Panc1 (cell line): ENCODE measurements at places on chromosomes 3 and 15.

DNA sequence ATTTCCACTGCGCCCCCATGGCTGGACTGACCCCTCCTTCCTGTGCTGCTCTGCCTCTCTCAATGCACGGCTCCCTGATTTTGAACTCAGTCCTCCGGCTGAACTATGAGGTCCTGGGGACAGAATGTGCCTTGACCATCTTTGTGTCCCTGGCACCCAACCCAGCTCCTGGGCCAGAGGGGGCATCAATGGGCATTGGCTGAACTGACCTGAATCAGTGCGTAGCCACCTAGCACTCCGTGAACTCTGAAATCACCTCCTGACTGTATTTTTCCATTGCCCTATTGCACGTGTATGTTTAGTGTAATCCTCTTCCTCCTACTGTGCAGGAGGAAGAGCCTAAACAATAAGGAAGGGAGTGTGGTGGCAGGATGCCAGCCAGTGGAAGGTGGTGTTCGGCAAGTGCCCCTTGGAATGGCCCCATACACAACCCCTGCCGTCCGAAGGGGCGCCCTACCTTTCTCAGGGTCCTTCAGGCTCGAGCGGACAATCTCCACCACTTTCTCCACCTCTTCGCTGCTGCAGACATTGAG lies 33.5 kb downstream of the BDH1 start:
- DNase-seq = no peak
- H3K27me3 ChIP-seq = no peaks in the 10 kb centered on the region; the same call in 1 of the 2 replicates
- H3K4me3 ChIP-seq = no peak overlapping the region
- no peaks in the 10 kb centered on the region for H3K4me1 ChIP-seq

DNA sequence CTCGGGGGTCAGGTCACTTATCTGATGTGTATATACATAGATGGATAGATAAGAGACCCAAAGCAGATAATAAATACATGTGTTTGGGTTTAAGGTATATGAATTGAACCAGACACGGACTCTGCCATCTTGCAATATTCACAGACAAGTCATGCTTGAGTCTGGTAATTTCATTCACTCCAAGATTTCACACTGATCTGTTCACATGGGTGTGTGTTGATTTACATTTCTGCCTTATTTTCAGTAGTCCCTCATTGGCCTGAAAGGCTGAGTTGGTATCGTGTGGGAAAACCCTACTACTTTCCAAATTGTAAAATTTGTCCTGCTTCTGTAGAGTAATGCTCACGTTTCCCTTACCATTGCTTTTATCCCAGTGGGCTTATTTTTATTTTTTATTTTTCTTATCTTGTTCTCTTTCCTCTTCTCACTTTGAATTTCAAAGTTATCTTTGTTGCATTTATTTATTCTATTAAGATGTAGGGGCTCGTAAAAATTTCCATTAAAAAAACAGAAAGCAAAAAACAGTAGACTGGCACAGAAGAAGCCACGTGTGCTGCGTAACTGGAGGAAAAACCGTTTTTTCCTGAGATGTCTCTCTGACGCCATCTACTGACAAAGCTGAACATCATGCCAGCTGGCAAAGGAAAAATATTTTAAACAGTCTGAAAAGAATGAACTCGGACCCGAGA lies 10.8 kb upstream of the MFSD1 start:
- H3K27ac ChIP-seq = peak overlapping the region; percentile 90
- no peaks in the 10 kb centered on the region for H3K36me3 ChIP-seq
- no peak for DNase-seq
- peaks cover 42% of the 10 kb centered on the region for H3K4me1 ChIP-seq
- H3K4me3 ChIP-seq = no peak overlapping the region

GRCh38 chr3:67215690-67216089 lies 217.6 kb downstream of the KBTBD8 start:
- H3K4me3 ChIP-seq = no peak overlapping the region
- no peak overlapping the region for H3K27ac ChIP-seq
- no peaks in the 10 kb centered on the region for H3K27me3 ChIP-seq
- H3K36me3 ChIP-seq = no peaks in the 10 kb centered on the region

DNA sequence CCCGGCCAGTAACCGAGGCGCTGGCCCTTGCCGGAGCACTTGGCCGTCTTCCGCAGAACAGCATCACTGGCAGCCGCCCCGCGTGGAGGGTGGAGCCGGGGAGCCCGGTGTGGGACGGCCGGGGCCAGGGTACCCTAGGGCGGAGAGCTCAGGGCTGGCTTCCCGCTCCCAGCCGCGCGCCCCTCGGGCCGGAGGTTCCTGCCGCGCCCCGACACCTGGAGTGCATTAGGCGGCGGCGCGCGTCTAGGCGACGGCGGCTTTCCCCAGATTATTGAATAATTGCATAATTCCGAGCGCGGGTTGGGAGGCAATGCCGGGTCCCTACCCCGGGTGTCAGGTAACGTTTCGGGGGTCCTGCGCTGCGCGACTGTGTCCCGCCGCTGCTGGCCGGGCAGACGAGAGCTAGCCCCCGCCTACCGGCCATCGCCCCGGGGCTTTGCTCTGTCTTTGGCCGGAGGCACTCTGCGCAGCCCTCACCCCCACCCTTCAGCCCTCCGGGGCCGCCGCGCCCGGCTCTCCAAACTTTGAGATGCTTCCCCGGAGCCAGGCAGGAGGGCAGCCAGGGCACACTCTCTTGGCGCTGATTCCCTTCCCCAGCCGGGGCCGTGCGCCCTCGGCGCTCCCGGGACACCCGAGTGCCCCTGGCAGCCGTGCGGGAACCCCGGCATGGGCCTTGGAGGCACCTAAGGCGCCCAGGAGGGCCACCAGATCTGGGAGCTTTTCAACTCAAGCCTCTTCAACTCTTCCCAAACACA lies 749 bp downstream of the ITGA11 start:
- DNase-seq = no peak
- no peaks in the 10 kb centered on the region for H3K4me1 ChIP-seq
- H3K27ac ChIP-seq = no peak overlapping the region
- H3K4me3 ChIP-seq = peak overlapping the region; percentile 10; the same call in 1 of the 2 replicates

- H3K4me3 ChIP-seq = no peak overlapping the region
- no peak for DNase-seq
- H3K27ac ChIP-seq = no peak overlapping the region
- no peaks in the 10 kb centered on the region for H3K36me3 ChIP-seq
Observed at GRCh38 chr15:49573421-49573820, 47.2 kb downstream of the FAM227B start.

GRCh38 chr15:59217876-59218498 lies 11.3 kb downstream of the LDHAL6B start:
- no peak overlapping the region for H3K4me3 ChIP-seq
- peaks cover 14% of the 10 kb centered on the region for H3K36me3 ChIP-seq
- no peaks in the 10 kb centered on the region for H3K4me1 ChIP-seq
- no peaks in the 10 kb centered on the region for H3K27me3 ChIP-seq

- no peak overlapping the region for H3K27ac ChIP-seq
- DNase-seq = no peak
- no peaks in the 10 kb centered on the region for H3K36me3 ChIP-seq
- H3K4me1 ChIP-seq = no peaks in the 10 kb centered on the region
Observed at GRCh38 chr3:113104357-113105092, 106.8 kb upstream of the BOC start.

DNA sequence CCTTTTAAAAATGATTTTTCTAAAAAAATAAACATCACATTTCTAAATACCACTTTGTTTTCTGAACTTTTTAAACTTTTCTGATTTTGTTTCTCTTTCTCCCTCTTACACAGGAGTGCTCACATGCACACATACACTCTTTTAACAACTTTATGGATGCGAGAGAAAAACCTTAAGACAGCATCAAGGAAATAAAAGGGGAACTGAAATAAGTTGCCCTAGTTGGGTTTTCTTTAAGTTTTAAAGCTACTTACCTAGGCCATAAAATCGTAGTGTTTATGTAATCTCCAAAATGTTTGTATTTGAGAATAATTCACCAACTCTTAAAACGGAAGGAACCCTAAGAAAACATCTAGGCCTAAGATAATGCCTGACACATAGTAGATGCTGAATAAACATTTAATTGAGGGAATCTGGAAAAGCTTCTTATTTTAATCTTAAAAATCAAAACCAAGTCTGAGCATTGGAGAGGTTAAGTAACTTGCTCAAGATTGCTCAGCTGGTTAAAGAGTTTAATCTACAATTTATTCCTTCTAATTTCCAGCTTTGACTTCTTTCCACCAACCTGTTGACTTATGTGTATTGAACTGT lies 1.2 kb upstream of the BBX start:
- H3K27ac ChIP-seq = no peak overlapping the region
- H3K4me3 ChIP-seq = no peak overlapping the region
- H3K4me1 ChIP-seq = peaks cover 4% of the 10 kb centered on the region
- no peak for DNase-seq
- H3K36me3 ChIP-seq = no peaks in the 10 kb centered on the region; the same call in none of the 2 replicates
- H3K27me3 ChIP-seq = peaks cover 8% of the 10 kb centered on the region; the same call in 1 of the 2 replicates

DNA sequence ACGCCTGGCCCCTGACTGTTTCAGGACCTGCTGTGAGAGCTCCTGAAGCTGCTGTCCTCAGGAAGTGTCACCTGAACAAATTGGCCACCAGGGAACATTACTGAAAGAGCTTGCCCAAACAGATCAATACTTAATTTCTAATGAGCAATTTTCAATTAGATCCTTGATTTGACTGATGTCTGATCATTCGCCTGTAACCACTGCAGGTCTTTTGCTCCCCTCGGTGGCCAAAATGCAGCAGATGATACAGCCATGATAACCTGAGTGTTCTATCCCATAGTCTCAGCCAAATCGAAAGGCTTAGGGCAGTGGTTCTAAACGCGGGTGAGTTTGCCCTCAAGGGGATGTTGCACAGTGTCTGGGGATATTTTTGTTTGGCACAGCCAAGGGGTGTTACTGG lies 57.6 kb upstream of the MEX3B start:
- no peak for DNase-seq
- H3K27ac ChIP-seq = no peak overlapping the region
- H3K4me3 ChIP-seq = no peak overlapping the region

DNA sequence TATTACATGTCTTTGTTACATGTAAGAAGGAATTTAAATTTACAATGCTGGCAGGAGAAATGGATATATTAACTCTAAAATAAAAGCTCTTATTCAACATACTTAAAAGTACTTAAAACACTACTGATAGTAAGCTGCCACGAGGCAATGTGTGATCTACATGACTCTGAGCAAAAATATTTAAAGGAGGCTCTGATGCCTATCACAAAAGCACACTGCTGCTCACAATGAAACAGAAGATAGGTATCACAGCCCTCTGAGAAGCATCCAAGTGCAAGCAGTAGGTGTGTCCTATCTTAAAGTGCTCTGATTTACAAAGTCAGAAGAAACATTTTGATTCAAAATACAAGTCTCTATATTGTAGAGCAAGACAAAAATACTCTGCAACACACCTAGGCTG lies 371.2 kb upstream of the WNT5A start:
- H3K27me3 ChIP-seq = no peaks in the 10 kb centered on the region
- no peaks in the 10 kb centered on the region for H3K4me1 ChIP-seq
- no peak overlapping the region for H3K27ac ChIP-seq
- no peak for DNase-seq

DNA sequence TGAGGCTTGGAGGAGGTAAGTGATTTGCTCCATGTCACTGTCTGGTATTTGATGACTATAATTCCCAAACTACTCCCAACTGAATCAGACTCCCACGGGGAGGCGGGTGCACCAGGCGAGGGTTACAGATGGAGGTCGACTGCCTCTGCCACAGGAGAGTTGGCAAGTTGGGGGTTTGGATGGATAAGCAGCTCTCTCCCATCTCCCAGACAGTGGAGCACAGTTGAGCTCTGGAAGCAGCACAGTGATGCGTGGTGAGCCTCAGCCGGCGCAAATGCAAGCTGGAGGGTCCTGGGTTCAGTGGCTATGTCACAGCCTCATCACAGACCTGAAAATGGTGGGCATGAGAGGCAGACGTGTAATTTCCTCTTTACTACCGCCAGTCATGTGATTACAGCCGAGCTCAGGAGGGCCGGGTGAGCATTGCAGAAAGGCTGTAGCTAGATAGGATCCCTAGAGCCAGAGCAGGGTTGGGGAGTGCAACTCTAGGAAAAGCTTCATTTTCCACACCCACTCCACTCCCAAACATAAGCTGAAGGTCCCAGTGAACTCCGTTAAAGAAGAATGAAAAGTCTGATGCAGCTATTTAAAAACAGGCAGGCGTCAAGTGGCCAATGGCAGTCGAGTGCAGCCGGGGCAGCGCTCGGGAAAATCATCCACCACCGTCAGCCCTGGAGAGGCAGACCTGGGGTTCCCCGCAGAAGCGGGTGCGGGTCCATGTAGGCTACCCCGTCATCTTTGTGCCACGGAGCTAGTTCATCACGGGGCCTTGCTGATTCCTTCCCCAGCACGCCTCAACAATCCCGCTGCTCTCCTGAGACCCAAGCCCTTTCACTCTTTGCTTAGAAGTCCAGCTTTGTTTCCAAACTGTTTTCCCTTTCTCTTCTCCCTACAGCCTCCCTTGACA lies 33.3 kb upstream of the VPS8 start:
- no peaks in the 10 kb centered on the region for H3K4me1 ChIP-seq
- no peaks in the 10 kb centered on the region for H3K36me3 ChIP-seq
- H3K27ac ChIP-seq = no peak overlapping the region
- 0 out of 2 replicates have a peak, but pooled peaks cover 4% of the 10 kb centered on the region for H3K27me3 ChIP-seq

DNA sequence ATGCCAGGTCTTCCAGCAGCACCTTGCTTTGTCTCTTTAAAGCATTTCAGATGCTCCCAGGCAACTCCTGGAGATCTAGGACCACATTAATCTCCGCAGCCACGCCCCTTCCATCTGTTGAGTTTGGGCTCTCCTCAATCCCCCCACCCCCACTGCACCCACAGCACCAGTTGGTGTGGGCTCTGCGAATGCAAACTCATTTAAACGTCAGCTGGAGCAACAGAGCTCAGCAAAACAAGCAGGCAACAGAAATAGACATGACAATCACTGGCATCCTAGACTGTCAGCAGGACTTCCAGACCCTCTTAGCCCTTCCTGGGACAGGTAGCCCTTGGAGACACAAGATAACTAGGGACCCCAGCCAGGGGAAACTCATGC lies 106.9 kb downstream of the LSM3 start:
- no peak overlapping the region for H3K27ac ChIP-seq
- H3K27me3 ChIP-seq = no peaks in the 10 kb centered on the region
- peaks cover 8% of the 10 kb centered on the region; the same call in 1 of the 2 replicates for H3K4me1 ChIP-seq
- no peak overlapping the region for H3K4me3 ChIP-seq
- DNase-seq = no peak

DNA sequence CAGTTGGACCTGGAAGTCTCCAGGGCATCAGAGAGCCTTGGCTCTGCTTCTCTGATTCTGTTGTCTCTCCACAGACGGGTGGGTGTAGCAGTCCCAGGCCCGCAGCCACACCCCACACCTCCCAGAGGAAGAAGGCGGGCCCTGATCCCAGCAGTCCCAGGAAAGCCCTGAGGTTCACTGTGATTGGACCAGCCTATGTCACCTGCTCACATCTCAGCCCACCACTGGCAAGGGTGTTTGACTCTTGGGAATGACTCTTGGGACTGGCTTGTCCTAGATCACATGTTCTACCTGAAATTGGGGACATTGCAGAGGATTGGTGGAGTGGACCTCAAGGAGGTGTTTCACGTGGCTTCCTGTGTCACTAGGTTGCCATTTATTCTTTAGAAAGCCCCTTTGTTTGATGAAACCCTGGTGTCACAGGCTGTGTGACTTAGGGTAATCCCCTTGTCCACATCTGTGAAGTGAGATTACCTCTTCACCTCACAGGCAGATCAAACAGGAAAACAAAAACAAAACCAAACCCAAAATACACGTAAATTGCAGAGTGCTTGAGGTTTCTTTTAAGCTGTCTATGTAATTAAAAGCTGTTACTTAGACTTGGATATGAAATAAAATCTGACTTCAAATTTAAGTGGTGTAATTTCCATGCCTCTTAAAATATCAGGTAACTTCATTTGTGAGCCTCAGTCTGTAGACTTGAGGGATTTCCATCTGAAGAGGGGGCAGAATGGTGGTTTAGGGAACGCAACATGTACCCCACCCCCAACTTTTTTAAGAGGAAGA lies 26.7 kb downstream of the FLNB start:
- no peaks in the 10 kb centered on the region for H3K36me3 ChIP-seq
- peaks cover 77% of the 10 kb centered on the region for H3K4me1 ChIP-seq
- H3K4me3 ChIP-seq = no peak overlapping the region
- H3K27me3 ChIP-seq = no peaks in the 10 kb centered on the region
- H3K27ac ChIP-seq = peak overlapping the region; percentile 96
